ENCODE measurements at places on chromosomes 3 and 15. TPM values are rescaled to one million over a fixed set of nuclear protein-coding genes. Genes with fewer than 3 reads are reported as not detected.
A peak's percentile ranks its signal among the peaks of the same experiment; 100 is the strongest.

DNA sequence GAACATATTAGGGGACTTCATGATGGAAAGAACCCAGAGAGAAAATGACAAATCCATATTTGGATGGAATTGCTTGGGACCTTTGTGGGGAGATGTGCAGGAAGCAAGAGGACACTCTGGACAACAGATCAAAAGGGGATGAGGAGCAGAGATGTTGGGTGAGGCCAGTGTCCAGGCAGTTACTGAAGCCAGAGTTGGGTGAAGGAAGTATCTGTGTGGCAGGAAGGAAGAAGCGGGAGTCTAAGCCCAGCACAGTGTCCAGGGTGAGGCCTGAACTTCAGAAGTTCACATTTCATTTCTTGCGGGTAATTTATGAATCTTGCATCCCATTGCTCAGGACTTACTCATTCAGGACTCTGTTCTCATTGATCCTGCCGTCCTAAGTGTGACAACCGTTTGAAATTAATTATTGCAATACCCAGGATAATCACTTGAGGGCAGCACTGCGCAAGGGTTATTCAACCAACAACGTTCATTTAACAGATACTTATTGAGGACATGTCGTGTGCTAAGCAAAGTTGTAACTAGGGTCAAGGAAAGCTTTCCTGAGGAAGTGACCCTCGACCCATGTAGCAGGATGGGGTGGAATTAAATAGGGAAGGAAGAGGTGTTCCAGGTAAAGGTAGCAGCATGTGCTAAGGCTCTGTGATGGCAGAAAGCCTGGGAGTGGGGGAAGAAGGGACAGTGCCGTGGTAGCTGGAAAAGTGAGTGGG is 61.3 kb upstream of the CMTM8 start:
- DNase-seq = no peak
- no peak overlapping the region for H3K27ac ChIP-seq
- H3K27me3 ChIP-seq = no peaks in the 10 kb centered on the region
- H3K36me3 ChIP-seq = no peaks in the 10 kb centered on the region

RPL22L1 gene
- total RNA-seq = 51.2 TPM

PLSCR2 gene
- total RNA-seq = not detected

DNA sequence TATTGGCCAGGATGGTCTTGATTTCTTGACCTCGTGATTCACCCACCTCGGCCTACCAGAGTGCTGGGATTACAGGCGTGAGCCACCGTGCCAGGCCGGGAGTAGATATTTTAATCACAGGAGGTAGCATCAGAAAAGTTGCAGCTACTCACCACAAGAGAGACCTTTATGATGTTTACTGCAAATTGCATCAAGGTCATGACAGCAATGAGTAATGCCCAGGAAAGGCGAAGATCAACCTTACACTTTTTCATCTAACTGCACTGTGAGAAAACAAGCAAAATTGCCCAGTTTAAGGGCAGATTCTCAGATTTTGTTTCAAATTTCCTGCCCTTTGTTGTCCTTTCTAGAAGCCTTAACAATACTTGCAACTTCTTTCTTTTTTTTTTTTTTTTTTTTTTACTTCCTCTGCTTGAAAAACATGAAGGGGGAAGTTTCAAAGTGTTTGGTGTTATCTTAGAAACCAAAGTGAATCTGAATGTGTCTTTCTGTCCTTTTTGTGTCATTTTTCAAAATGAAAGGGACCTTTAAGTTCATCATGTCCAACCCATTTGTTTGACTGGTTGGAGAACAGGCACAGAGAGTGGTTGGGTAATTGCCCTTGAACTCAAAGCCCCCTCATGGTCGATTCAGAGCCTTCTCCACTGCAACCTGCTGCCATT is 25.0 kb downstream of the TGFBR2 start:
- peaks cover 3% of the 10 kb centered on the region for H3K36me3 ChIP-seq
- no peaks in the 10 kb centered on the region for H3K27me3 ChIP-seq
- H3K27ac ChIP-seq = peak overlapping the region; percentile 64
- H3K4me3 ChIP-seq = no peak overlapping the region

GRCh38 chr3:37492977-37493471 is 318.6 kb upstream of the LRRFIP2 start:
- no peak overlapping the region for H3K4me3 ChIP-seq
- peaks cover 46% of the 10 kb centered on the region for H3K4me1 ChIP-seq
- DNase-seq = no peak

GRCh38 chr15:100309109-100310040 is 32.4 kb downstream of the ADAMTS17 start:
- H3K27me3 ChIP-seq = no peaks in the 10 kb centered on the region
- H3K27ac ChIP-seq = peak overlapping the region; percentile 60
- no peak overlapping the region for H3K4me3 ChIP-seq
- DNase-seq = no peak

UCN2 gene
- total RNA-seq = not detected

DNA sequence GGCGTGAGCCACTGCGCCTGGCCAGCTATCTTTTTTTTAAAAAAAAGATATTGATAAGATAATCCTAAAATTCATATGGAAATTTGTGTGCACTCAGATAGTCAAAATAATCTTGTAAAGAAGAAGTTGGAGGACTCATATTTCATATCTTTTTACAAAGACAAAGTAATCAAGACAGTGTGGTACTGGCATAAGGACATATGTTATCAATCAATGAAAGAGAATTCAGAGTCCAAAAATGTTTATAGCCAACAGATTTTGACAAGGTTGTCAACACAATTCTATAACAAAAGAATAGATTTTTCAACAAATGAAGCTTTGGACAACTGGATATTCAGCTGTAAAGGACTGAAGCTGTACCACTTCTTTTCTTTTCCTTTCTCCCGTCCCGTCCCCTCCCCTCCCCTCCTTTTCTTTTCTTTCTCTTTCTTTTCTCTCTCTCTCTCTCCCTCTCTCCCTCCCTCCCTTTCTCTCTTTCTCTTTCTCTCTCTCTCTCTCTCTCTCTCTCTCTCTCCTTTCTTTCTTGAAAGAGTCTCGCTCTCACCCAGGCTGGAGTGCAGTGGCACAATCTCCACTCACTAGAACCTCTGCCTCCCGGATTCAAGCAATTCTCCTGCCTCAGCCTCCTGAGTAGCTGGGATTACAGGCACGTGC is 126.8 kb downstream of the GSK3B start:
- no peak overlapping the region for H3K4me3 ChIP-seq
- H3K27ac ChIP-seq = no peak overlapping the region
- no peaks in the 10 kb centered on the region for H3K4me1 ChIP-seq
- no peaks in the 10 kb centered on the region for H3K36me3 ChIP-seq

DNA sequence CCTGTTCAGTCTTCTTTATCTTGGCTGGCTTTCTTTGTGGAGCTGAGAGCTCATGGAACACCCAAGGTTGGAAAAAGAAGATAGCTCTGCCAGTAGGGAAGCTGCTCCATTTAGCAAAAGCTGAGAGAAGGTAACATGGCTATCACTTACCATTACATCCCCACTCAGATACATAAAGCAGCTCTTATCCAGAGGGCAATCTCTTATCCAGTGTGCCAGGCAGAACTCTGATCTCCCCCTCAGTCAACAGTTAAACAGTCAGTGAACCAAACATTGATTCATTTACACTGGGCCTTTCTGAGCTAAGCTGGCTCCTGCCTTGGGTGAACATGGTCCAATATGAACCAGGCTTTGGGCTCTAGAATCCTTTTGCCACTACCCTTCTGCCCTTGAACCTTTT is 624.2 kb downstream of the NTRK3 start:
- H3K4me1 ChIP-seq = no peaks in the 10 kb centered on the region
- H3K27ac ChIP-seq = no peak overlapping the region
- no peaks in the 10 kb centered on the region for H3K36me3 ChIP-seq
- DNase-seq = no peak

GRAMD2A gene
- not detected for total RNA-seq

DNA sequence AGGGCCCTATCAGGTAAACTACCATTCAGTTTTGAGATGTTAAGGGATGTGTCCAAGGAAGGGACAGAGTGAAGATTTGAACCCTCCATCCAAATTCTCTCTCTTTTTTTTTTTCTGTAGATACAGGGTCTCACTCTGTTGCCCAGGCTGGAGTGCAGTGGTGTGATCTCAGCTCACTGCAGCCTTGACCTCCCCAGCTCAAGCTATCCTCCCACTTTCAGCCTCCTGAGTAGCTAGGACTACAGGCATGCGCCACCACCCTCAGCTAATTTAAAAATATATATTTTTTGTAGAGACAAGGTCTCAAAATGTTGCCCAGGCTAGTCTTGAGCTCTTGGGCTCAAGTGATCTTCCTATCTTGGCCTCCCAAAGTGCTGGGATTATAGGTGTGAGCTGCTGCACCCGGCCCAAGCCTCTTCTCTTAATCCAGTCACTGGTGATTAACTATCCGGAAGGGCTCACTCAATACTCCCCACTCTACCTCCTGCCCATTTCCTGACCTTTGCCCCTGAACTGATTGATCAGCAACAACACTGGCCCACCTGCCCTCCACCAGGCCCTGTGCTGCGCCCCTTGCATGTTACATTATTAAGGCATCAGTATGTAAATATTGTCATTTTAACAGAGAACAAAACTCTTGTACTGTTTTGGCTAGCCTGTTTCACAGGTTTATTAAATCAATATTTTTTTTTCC is 164.7 kb downstream of the CTNNB1 start:
- H3K4me1 ChIP-seq = peaks cover 13% of the 10 kb centered on the region
- H3K36me3 ChIP-seq = no peaks in the 10 kb centered on the region
- no peaks in the 10 kb centered on the region for H3K27me3 ChIP-seq
- no peak overlapping the region for H3K27ac ChIP-seq

GRCh38 chr15:29071882-29072273 is 186.1 kb downstream of the APBA2 start:
- H3K27me3 ChIP-seq = no peaks in the 10 kb centered on the region
- no peak for DNase-seq
- no peaks in the 10 kb centered on the region for H3K4me1 ChIP-seq
- no peak overlapping the region for H3K27ac ChIP-seq
- no peaks in the 10 kb centered on the region for H3K36me3 ChIP-seq
- H3K4me3 ChIP-seq = no peak overlapping the region

DNA sequence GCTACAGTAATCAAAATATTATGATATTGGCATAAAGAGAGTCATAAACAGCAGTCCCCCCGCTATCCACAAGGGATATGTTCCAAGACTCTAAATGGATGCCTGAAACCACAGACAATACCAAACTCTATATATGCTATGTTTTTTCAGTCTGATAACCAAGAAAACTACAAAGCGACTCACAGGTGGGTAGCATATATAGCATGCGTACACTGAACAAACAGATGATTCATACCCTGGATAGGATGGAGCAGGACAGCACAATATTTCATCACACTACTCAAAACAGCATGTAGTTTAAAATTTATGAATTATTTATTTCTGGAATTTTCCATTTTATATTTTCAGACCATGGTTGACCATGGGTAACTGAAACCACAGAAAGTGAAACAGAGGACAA is 87.0 kb upstream of the PPP2R3A start:
- no peak overlapping the region for H3K4me3 ChIP-seq
- no peaks in the 10 kb centered on the region for H3K27me3 ChIP-seq
- no peaks in the 10 kb centered on the region for H3K4me1 ChIP-seq
- H3K36me3 ChIP-seq = no peaks in the 10 kb centered on the region
- no peak overlapping the region for H3K27ac ChIP-seq
- no peak for DNase-seq

- no peak overlapping the region for H3K4me3 ChIP-seq
- no peaks in the 10 kb centered on the region for H3K36me3 ChIP-seq
- peak overlapping the region; percentile 75 for H3K27ac ChIP-seq
- DNase-seq = peak; percentile 90
- H3K4me1 ChIP-seq = peaks cover 70% of the 10 kb centered on the region
Measured at GRCh38 chr3:25448750-25449692, 21.0 kb downstream of the RARB start.

GRCh38 chr3:34727700-34728099 is 911.6 kb upstream of the ARPP21 start:
- H3K4me1 ChIP-seq = no peaks in the 10 kb centered on the region
- no peak overlapping the region for H3K4me3 ChIP-seq
- DNase-seq = no peak
- no peak overlapping the region for H3K27ac ChIP-seq
- H3K36me3 ChIP-seq = no peaks in the 10 kb centered on the region

DNA sequence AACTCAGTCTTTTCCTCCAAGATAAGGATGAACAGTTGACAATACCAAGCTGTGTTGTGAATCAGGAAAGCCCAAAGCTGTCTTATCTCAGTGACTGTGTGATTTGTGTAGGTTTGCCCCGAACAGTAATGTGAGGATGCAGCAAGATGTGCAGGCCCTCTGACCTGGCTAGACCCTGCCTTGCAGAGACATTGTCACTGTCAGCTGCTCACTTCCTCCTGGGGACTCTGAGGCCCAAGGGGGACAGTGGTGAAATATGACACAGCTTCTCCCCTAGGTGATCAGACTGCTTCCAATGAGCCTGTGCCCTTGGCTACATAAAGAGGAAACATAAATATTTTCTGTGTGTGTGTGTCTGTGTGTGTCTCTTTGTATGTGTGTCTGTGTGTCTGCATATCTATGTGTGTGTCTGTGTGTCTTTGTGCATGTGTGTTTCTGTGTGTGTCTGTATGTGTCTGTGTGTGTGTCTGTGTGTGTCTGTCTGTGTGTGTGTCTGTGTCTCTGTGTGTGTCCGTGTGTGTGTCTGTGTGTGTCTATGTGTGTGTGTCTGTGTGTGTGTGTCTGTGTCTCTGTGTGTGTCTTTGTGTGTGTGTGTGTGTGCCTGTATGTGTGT is 21.7 kb downstream of the LRRK1 start:
- H3K4me3 ChIP-seq = no peak overlapping the region
- H3K36me3 ChIP-seq = no peaks in the 10 kb centered on the region
- peaks cover 10% of the 10 kb centered on the region for H3K4me1 ChIP-seq
- DNase-seq = no peak

DNA sequence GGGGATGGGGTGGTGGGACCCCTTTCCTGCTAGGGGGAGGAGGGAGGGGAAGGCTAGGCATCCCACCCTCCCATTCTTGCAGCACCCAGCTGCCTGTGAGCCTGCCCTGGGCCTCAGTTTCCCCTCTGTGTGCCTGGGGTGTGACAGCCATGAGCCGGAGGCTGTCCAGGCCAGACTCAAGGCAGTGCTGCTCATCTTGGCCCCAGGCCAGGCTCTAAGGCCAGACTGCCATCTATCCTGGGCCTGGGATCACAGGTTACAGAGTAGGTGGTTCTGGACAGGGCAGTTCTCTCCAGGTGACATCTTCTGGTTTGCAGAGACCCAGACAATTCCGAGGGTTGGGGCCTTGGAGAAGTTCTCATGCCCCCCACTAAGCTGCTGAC is 3.3 kb upstream of the VILL start:
- H3K4me1 ChIP-seq = peaks cover 10% of the 10 kb centered on the region
- no peak overlapping the region for H3K4me3 ChIP-seq
- H3K36me3 ChIP-seq = peaks cover 3% of the 10 kb centered on the region
- no peaks in the 10 kb centered on the region for H3K27me3 ChIP-seq
- no peak for DNase-seq

- H3K27ac ChIP-seq = no peak overlapping the region
- H3K36me3 ChIP-seq = no peaks in the 10 kb centered on the region
- no peak for DNase-seq
- no peak overlapping the region for H3K4me3 ChIP-seq
Measured at GRCh38 chr15:54979964-54980363, 216.8 kb downstream of the RSL24D1 start.

Data from right atrium auricular region (tissue), 2 donors.